ENCODE measurements at places on chromosomes 1 and 21.

DNA sequence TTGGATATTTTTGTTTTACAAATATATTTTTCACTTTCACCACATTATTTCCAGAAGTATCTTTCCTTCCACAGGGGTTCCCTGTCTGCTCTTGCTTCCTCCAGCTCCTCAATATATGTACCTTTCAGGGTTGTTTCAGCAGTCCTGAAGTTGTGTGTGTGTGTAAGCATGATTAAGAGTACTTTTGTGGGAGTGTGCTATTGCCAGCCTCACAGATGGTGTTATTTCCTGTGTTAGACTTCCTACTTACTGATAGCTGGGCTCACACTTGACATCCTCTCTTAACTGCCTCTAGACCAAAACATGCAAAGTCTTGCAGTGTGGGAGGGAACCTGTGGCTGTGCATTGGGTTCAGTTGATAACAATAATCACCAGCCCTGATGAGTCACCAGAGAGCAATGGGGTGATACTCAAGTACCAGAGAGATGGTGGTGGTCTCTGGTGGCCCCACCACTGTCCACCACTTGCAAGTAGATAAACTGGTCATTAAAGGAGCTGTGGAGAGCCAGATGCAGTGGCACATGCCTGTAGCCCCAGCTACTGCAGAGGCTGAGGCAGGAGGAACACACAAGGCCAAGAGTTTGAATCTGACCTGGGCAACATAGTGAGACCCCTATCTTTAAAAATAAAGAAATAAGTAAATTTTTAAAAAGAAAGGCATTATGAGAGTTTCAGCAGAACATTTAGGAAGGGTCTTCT lies 126.7 kb downstream of the NR5A2 start:
- DNase-seq, result peak; percentile 87

DNA sequence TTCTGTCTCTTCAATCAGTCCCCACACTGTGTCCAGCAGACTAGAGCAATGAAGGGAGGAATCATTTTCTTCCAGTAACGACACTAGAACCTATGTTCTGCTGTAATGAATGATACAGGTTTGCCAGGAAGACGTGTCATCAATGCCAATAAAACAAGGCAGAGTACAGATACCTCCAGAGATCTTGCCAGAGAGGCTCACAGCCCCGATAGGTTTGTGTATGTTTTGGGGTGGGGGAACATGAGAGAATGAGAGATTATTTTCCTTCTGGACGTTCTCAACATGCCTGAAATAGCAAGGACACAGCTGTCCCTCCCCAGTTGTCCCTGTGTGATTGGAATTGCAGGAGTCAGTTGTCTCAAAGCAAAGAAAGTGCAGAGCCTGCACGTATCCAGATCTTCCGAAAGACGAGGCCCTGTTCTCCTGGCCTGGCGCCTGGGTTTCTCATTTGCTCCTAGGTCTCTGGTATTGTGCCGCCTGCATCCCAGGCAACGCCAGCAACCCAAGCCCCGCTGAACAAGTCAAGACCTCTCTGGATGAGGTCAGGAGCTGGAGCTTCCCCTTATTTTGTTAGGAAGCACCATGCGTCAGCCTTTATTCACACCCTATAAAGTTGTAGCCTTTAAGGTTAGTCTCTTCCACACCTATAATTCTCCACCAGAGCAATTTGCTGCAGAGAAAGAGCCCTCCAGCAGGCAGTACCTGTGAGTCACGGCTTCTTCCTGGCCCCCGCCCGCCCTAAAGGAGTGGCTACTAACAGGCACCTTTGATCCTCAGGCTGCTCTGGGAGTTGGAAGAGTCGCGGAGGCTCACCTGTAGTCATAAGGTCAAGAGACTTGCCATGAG lies 130.5 kb downstream of the TOMM20 start:
- DNase-seq, result no peak

GRCh38 chr1:78038491-78038939 lies 7.3 kb upstream of the GIPC2 start:
- no peak for DNase-seq

GRCh38 chr1:195326325-195326724 lies 1281.9 kb downstream of the KCNT2 start:
- DNase-seq, result no peak

- no peak for DNase-seq
Measured at GRCh38 chr1:23977187-23977853, 2.8 kb downstream of the SRSF10 start.

GRCh38 chr21:45993210-45994085 lies 11.9 kb downstream of the COL6A1 start:
- no peak for DNase-seq

- DNase-seq, result no peak
Measured at GRCh38 chr1:27503033-27503432, 13.1 kb upstream of the WASF2 start.
